ENCODE measurements at places on chromosomes 1 and 21.

DNA sequence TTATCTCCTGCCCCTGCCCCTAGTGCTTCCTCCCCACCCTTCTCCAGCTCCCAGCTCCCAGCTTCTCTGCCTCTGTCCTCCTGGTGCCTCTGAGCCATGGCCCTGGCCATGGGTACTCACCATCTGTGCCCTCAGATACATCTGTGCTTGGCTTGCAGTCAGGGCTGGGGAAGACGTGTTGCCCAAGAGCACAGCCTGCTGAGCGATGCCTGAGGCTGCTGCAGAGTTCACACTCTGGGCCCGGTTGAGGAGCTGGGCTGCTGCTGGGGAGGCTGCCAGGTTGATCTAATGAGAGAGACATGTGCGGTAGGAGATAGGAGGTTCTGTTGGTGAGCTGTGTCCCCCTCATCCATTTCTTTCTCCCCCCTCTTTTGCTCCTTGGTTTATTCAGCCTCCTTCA lies 49.4 kb upstream of the A3GALT2 start:
- no peak for DNase-seq

DNA sequence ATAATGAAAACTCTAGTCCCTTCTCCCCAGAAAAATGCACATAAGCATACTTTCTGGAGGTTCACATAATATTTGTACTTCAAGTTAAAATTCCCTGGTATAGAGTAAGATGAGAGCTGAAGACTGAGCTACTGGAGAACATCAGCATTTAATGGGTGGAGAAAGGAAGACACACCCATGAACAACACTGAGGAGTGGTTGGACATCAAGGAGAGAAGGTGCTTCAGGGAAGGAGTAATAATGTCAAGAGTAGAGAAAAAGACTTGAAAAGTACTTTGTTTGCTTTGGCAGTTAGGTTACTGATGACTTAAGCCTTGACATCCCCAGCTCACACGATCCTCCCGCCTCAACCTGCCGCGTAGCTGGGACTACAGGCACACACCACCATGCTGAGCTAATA lies 21.9 kb downstream of the PEA15 start:
- no peak for DNase-seq

DNA sequence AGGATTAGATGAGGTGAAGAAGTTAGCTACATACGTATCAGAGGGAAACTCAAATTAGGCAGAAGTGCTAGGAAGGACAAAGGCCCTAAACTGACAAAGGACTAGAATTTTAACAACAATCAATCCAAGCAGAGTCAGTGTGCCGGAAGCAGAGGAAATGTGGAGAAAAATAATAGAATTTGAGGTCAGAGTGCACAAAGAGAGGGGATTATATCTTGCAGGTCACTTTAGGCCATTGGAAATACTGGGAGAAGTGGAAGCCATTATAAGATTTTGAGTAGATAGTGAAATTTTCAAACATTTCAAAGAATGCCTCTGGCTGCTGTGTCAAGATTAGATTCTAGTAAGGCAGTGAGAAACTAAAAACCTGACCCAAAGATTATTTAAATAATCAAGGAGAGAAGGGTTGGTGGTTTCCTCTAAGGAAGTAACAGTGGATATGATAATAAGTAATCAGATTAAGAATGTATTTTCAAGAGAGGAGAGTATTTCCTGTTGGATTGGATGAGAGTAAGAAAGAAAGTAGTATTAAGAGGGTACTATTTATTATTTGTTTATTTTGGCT lies 889.2 kb upstream of the NCAM2 start:
- no peak for DNase-seq

GRCh38 chr1:6898974-6899539 lies 113.8 kb downstream of the CAMTA1 start:
- DNase-seq = no peak

GRCh38 chr1:87155170-87155569 lies 173.5 kb upstream of the LMO4 start:
- DNase-seq = no peak

Data from RCC 7860 (cell line).